GM12892 (cell line): ENCODE measurements at places on chromosomes 6 and 20.

- no peak for DNase-seq
Measured at GRCh38 chr6:54907355-54907754, 60.8 kb downstream of the FAM83B start.

GRCh38 chr6:110534731-110535492, 58.5 kb upstream of the SLC22A16 start:
- no peak for DNase-seq

DNA sequence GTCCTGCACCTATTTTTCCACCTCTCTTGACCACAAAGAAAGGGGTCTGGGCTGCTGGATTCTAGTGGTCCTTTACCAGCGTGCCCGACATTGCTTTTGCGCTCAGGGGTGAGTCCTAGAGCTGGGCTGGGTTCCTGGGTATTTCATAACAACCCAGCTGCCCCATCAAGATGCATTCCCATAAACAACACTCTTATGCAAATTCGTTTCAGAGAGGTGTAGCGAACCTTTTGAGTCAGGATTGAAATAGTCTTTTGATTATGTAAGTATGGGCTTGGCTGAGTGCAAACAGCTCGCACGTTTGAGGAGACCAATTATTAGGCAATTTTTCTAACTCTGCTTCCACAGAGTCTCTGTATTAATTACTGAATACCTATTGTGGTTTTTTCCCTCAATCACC, 13.7 kb downstream of the ACOT13 start:
- DNase-seq: no peak

- no peak for DNase-seq
Measured at GRCh38 chr6:46269447-46270229, 98.9 kb upstream of the ENPP5 start.

DNA sequence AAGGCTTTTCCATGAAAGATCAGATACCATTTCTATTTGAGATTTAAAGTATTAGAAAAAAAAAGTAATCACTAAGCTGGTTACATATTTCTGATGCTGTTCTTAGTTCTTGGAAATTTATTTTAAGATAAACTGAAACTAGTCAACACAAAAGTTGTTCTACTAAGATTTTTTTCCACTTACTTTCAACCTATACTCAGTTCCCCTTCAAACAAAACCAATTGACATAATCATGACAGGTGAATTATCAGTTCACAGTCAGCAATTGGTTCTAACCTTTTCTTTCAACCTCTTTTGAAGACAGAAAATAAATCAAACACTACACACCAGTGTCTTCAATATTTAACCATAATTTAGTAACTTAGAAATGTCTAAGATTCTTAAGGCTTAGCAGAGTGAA, 228.7 kb downstream of the KHDRBS2 start:
- no peak for DNase-seq

DNA sequence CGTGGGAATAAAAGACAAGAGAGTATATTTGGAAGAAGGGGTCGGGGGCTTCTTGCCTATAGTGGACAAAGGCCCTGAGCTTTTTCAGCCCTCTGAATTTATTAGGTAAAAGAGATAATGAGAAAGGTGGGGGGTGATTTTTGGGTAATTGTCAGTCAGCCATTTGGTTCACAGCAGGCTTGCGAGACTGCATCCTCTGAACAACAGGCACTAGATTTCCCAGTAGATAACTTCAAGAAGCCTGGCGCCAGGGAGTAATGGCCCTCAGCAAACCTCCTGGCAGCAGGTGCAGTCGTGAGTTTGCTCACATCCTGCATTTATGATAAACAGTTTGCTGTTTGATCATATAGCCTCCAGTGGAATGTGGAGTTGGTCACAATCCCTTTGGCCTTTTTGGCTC, 609.0 kb downstream of the DHX35 start:
- DNase-seq: no peak

DNA sequence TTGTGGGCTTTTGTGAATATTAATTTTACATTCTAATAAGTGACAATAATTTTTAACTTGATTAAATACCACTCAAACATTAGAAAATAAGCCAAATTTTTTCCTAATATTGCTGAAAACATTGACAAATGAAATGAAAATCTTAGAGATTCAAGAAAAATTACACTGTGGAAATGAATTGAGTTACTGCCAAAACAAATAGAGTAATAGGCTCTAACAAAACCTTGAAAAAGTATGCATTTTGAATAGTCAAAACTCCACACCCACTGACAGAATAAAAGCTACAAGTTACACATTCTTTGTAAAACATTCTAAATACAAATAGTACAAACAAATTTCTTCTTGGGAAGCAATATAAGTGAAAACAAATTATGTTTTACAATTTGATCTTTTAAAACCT, 5.9 kb downstream of the TBX18 start:
- no peak for DNase-seq
